KBM-7 (cell line): ENCODE measurements at places on chromosomes 5 and 9.

DNA sequence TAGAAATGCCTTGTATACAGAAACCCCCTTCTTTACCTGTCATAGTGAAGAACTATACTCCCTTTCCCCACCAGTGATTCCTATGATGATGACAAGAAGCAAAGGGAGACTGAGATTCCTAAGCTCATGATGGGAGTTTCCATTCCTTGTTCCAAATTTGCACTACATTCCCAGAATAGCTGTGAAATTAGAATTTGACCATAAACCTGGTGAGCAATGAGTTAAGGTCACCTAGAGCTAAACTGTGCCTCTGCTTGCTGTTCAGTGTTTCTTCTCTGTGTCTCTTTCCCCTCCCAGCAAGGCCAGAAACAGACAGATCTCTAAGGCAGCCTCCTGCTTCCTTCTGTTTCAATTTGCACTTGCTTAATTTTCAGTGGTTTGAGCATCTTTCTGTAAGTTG is 332.1 kb downstream of the PIK3R1 start:
- no peak for DNase-seq

DNA sequence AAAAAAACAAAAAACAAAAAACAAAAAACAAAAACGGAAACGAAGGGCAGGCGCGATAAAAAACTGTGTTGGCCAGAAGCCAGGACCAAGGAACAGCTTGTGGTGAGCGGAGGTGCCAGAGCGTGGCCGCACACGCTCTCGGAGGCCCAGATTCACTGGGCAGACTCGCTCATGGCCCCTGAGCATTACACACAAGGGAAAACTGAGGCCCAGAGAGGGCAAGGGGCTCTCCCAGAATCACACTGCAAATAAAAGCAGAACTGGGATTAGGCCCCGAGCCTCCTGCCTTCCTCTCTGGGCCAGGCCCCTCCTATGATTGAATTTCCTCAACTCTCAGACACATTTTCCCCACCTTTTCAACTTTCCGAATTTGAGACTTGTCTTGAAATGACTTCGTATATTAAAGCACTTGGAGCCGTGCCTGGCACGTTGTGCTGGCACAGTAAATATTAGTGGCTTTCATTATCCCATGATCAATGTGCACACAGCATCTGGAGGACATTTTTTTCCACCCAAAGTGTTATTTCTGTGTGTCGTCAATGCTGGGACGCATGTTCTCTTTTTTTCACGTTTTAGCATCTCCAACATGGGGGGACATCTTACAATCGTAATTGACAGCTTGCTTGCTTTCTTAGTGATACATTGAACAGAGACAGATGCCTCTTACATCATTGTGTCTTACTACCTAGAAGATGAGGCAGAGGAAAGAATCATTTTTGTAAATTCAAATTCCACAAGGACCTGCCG is 7.4 kb downstream of the FIBCD1 start:
- no peak for DNase-seq

- DNase-seq, result no peak
Observed at GRCh38 chr9:132242621-132243155, 80.8 kb downstream of the NTNG2 start.

DNA sequence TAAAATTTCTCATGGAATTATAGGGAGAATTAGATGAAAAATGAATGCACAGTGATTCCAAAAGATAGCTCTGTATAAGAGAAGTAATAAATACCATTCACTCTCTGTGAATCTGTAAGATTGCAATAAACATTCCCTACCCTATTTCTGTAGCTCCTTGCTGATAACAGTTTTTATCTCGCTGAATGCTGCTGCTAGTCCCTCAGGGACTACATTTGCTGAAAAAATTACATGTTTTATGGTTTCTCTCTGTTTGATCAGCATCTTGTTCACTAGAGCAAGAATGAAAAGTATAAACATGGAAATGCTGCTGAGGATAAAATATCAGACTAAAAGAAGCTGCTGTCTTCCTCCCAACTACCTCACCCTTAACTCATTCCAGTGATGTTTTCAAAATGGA is 44.3 kb upstream of the TYRP1 start:
- DNase-seq, result no peak

DNA sequence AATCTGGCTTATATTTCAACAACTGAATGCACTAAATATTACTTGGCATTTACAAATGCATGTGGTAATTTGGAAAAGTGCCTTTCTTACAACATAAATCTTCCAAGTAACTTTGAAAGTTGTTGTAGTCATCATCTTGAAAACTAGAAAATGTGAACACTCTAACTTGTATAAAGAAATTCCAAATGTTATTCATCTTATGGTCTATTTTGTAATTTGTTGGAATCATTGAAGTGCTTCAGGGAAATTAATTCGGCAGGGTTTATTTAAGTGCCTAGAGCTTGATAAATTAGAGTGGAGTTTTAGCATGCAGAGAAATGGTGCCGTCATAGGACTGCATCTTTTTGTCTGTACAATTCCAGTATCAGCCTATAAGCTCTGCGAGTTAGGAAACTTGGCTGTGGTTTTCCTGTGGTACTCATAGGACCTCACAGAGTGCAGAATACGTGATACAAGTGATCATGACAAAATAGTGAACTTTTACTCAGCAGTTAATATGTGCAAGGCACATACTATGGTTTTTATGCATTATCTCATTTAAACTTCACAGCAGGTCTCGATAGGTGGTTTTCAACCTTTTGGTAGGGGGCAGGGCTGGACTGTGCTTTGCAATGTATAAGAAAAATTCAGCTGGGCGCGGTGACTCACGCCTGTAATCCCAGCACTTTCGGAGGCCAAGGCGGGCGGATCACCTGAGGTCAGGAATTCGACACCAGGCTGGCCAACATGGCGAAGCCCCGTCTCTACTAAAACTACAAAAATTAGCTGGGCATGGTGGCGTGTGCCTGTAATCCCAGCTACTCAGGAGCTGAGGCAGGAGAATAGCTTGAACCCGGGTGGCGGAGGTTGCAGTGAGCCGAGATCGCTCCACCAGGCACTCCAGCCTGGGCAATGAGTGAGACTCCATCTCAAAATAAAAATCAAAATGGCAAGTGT is 79.6 kb downstream of the RAI14 start:
- DNase-seq, result no peak

DNA sequence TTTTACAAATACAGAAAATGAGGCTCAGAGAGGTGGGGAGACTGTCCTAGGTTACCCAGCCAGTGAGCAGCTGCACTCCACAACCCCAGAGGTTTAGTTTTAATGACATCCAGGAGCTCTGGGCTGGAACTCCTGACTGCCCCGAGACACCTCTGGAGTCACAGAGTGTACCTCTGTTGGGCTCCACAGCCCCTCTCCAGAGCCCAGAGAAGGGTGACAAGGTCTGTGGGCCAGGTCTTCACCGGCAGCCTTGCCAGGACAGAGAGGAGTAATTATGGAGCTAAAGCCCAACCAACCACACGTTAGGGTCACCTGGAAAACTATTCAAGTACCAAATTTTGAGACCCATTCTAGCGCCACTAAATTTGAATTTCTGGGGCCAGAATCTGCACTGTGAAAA is 11.1 kb downstream of the CDX1 start:
- DNase-seq, result no peak

GRCh38 chr5:30341466-30341865 is 852.0 kb upstream of the CDH6 start:
- DNase-seq, result no peak

- no peak for DNase-seq
Observed at GRCh38 chr9:31519011-31519410, 865.4 kb upstream of the ACO1 start.

DNA sequence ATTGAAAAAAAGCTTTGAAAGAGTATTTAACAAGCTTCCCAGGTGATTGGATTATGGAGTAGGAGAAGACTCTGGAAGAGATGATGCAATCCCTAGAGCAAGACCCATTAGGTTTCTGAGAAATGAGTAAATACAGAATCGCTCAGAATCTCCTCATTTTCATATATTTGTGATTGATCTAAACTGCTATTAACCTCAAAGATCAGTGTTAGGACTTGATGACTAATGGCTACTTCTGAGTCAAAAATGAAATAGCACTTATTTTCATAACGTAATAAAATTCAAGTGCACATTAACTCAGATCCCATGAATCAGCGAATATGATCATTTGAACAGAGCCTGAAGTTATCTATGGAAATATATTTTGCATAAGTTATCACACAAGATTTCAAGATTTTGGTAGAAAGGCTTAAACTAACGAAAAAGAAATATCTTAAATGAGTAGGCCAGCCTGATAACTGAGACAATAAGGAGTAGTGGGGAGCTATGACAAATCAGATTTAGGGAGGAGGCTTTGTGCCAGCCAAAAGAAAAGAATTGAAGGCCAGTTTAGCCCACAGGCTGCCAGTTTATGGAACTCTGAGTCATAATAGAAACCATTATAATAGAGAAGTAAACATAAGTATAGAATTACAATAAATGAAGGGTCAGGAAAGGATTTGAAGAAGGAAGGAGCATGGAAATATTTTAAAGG is 106.7 kb upstream of the OSMR start:
- no peak for DNase-seq

DNA sequence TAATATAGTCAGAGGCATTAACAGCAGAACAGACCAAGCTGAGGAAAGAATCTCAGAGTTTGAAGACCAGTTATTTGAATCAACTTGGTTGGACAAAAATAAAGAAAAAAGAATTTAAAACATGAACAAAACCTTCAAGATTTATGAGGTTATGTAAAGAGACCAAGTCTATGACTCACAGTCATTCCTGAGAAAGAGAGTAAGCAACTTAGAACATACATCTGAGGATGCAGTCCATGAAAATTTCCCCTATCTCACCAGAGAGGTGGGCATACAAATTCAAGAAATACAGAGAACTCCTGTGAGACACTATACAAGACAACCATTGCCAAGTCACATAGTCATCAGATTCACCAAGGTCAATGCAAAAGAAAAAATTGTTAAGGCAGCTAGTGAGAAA is 17.4 kb upstream of the C9orf72 start:
- no peak for DNase-seq

DNA sequence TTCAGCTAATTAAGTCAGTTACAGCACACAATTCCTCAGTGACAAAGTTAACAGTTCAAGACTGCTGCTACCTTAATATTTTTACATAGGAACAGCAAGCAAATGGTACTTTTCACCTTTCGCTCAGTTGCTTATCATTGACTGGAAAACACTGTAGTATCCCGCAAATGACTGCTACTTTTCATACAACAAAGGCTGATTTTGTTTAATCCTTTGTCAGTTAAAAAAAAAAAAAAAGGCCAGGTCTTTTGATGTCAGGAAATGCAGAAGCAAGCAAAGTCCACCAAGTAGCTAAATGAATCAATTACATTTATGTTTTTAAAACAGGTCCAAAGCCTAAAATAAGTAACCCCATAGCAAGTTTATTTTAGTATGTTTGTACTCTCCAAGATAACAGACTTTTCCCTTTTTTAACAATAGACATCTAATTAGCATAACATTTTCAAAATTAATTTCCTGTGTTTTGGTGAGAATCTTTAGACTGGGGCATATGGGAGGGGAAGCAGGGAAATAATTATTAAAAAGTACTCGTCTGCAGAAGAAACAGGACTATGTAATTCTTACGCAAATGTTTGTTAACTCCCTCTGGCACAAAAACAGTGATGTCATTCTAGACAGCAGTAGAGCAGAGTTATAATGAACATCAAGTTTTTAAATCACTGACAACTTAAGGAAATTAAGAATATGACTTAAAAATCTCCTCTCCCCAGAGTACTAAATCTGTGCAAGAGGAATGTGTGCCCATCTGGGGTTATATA is 9.6 kb downstream of the PFDN1 start:
- DNase-seq, result no peak

DNA sequence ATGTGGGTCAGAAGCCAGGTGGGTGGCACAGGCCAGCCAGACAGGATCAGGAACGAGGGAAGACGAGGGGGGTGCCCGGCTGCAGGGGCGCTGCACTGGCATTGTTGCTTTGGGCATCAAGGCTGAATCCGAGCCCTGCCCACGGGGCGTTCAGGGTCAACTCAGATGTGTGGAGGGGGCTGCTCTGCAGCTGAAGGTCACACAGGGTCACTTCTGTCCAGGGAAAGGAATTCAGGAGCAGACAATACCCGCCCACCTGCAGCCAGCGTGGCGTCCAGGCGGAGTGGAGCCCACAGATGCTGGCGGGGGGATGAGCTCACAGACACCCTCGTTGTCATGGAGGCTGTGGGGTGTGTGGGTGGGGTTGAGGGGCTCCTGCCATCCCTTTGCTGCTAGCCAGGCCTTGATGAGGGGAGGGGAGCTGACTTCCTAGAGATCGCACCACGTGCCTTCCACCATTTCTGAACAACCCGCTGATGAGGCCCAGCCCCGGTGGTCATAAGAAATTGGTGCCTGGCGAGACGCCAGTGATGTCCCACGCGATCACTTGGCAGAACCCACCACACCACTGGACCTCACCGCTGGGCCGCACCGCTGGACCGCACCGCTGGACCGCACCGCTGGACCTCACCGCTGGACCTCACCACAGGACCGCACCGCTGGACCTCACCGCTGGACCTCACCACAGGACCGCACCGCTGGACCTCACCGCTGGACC is 31.2 kb downstream of the MRPL36 start:
- DNase-seq, result no peak

DNA sequence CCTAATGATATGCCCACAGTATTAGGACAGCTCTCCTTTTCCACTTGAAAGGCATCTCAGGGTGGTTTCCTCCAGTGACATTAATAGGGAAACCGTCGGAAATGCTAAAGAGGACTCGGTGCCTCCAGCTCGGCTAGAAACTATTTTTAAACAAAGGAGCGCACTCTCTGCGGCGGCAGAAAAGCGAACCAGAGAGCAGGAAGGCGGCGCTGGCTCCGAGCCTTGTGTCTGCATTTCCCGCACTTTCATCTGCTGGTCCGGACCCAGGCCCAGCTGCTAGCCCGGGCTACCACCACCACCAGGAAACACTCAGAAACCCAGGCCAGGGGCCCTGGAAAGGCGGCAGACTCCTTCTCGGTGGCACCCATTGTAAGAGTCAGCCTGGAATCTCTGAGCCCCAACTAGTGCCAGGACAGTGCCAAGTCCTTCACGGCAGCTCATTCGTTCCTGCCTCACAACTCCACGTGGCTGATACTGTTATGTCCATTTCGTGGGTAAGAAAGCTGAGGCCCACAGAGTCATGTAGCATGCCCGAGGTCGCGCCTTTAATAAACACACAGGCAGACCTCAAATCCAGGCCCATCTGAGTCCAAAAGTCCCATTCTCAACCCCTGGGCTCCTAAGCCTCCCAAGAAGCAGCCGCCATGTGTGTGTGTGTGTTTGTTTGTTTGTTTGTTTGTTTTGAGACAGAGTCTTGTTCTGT is 73.9 kb downstream of the VAV2 start:
- DNase-seq, result no peak

- no peak for DNase-seq
Observed at GRCh38 chr9:119802133-119802532, 432.9 kb upstream of the BRINP1 start.

DNA sequence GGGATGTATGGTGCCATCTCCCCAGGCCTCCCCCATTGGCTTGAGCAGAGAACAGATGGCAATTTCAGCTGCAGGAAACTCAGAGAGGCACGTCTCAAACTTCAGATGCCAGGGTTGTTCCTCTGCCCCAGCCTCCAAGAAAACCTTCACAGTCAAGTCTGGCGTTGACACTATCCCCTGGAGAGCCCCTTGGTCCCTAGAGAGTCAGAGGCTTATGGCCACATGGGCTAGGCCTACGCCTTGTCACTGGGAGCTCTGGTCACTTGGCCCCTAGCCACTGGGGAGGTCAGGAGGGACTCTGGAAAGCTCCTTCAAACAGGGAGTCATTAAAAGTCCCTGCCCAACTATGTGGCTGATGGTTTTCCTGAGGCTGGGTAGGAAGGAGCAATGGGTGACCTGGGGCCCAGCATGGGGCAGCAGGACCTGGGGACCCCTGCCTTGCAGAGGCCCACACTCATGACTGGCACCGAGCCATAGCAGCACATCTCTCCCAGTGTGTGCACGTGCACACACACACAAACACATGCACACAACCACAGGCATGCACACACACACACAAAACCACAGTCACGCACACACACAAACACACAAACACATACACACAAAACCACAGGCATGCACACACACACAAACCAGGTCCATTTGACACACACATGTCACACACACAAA is 144.2 kb downstream of the GADD45G start:
- DNase-seq, result no peak
